GM10248 (cell line): ENCODE measurements at places on chromosomes 5 and 9.

DNA sequence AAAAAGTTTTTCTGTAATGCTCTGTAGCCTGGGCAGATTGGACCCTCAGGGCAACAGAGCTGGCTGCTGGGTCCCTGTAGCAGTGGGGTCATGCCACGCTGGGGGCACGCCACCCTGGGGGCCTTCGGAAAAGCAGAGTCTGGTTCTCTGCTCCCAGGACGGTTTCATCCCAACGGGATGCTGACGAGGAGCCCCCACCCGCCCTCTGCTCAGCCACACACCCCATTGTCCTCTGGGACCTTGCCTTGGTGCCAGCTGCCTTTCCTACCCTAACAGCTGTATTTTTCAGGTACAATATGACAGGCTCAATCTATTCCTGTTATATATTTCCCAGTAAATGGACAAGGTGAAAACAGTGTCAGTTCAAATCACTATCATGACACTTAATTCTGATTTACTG is 29.0 kb upstream of the MVB12B start:
- no peak for DNase-seq

DNA sequence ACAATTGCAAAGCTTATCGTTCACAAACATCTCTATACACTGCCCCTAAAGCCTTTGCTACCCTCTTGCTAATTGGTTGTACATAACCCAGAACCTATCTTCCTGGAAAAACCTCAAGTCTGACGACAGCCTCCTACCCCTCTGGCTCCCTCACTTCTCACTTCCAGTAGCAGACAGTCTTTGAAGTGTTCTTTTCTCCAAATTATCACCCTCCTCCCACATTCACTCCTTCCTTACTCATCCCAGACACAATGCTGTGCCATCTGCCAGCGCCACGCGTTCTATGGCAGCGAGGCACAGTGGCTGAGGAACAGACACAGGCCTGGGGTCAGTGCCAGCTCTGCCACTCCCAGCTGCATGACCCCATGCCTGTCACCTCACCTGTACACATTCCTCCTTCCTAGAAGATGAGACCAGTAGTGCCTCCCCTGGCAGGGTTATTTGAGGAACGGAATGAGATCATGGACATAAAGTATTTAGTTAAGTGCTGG is 27.7 kb downstream of the CLTA start:
- DNase-seq, result no peak

- DNase-seq, result no peak
Observed at GRCh38 chr9:5854063-5854790, 21.3 kb upstream of the ERMP1 start.

DNA sequence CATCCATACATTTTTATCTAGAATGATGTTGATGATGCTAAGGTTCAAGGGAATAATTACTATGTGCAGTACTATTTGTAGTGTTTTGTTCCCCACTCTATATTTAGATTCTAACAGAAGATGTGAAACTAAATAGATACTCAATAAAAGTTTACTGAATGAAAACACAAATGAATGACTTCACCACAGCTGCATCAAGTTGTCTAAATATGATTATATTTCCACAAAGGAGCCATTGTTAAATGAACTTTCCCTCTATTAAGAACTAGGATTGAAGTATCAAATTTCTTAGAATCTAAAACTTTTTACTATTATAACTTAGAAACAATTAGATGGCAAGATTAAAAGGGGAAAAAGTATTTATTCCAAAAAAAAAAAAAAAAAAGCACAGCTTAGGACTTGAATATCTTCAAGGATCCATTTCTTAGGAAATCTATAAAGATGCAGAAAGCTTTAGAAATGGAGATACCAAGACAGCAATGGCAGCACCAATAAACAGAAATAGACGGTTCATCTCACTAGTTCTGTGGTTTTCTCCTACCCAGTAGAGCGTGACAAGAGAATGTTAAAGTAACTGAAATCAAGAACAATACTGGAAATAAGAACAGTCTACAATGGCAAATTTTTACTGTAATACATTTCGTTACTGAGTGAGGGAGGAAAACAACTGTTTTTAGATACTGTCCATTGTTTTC is 347.6 kb downstream of the EBF1 start:
- peak; percentile 14 for DNase-seq

DNA sequence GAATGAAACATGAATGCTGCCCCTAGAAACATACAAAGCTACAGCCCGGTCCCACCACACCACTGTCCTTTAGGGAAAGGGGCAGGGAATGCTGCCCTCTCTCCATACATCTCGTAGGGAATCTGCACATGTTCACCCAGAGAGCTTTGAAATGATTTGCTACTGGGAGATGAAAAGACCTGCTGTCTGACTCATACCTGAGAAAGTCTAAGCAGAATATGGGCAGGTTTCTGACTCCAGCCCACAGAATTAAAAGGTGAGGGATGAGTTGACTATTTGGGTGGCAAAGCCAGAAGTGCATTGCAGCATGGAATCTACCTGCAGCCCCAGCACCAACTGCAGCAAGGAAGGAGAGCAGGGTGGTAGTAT is 297.9 kb downstream of the TLE1 start:
- no peak for DNase-seq

DNA sequence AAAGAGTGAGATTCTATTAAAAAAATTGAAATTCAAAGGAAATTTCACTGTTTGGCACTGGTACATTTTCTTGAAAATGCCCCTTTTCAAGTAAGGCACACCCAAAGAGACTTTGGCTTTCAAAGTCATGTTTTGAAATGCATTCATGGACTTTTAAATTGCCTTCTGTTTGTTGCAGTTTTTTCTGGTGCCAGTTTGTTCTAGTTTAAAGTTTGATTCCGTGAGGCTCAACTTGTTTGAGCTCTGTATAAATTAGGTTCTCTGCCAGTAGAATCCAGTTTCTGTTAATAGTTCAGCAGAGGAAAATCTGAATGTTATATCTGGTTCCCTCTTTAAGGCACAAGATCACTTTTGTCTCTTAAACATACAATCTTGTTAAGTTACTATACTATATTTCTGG is 16.4 kb downstream of the ATP6V0E1 start:
- DNase-seq, result no peak

DNA sequence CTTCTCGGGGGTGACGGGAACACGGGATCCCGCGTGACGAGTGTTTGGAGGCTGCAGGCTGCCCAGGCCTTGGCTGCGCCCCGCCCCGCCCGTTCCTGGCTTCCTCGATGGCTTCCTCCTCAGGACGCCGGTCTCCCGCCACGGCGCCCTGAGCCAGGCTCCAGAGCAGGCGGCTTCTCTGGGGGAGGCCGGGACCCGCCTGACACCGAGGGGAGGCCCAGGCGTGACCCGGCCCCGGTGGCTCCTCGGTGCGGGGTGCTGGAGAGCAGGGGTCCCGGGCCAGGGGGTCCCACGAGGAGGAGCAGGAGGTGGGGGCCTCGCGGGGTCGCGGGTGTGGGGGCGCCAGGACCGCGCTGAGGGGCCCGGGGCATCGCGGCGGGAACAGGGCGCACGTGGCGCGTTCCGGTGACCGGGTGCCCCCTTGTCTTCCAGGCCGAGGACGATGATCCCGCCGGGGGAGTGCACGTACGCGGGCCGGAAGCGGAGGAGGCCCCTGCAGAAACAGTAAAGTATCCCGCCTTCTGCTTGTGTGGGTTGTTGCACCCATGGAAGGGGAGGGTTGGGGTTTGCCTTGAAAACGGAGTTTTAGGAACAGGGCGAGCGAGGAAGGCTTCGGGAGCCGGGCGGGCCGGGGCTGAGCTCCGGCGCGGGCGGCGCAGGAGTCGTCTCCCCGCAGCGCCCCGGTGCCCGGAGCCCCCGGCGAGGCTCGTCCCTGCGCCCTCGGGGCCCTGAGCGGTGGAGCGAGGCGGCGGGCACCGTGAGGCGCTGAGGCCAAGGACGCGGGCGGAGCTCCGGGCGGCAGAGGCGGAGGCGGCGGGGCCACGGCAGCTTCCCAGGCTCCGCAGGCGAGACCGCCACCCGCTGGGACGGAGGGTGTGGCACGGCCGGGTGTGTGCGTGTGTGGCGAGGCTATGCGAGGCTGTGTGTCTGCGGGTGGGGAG is 22.2 kb downstream of the AHRR start:
- DNase-seq, result peak; percentile 78

DNA sequence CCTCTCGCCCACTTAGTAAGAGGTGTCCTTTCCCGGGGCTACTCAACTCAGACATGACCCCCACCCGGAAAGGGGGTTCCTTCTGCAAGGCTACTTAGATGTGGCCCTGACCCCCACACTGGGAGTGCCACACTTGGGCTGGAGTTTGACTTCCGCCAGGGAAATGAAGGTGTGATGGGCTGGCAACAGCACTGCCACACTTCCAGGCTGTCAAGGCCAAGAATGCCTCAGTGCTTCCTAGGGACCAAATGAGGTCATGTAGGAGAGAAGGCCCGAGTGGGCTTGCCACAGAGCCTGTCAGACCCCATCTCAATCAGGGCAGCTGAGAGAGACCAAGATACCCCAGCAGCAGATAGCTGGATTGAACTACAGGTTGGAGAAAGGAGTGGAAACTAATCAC is 55.5 kb downstream of the DRD1 start:
- DNase-seq, result no peak

GRCh38 chr5:149002053-149002452 is 60.8 kb downstream of the SH3TC2 start:
- DNase-seq, result no peak

- DNase-seq, result no peak
Observed at GRCh38 chr5:142845402-142845921, 75.3 kb downstream of the ARHGAP26 start.

GRCh38 chr5:127396490-127397155 is 106.0 kb downstream of the MEGF10 start:
- no peak for DNase-seq

DNA sequence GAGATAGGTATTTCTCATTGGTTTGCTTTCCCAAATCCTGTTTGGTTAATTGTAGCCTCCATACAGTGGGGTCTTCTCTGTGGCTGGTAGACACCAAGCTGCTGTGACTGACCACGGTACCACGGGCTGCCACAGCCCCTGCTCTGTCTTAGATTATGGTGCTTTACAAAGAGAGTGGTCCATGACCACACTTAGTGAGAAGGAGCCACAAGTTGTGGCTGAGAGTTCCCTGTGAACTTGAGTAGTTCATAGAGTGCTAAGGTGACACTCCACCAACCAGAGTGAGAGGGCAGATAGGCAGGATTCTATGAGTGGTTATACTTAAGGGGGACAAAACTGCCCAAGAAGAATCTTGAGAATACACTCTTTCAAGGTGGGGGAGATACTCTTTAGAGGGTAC is 25.8 kb upstream of the ZBTB34 start:
- DNase-seq, result no peak

- DNase-seq, result no peak
Observed at GRCh38 chr9:137128158-137128861, 10.6 kb upstream of the GRIN1 start.

DNA sequence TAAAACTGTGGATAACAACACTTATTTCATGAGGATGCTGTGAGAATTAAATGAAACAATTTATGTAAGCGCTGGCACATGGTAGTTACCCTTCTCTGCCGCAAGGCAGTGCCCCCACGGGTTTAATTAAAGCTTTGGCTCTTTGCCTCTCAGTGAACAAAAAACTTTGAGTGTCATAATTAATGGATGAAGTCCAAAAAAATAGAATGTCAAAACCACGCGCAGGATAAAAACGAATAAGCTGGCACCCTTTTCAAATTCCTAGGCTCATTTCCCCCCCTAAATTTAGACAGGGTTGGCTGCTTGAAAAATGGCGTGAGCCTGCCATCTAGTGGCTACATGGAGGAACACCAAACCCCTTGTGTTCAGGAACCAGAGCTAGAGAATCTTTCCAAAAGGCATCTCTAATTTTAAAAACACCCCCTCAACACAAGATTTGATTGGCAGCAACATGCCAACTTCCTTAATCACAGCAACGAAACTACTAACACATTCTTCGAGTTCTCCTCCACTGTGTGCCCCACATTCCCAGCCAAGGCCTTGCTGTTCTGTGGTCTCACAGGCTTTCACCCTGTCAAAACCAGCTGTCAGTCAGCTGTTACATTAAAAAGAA is 29.0 kb upstream of the CCNG1 start:
- peak; percentile 57 for DNase-seq

DNA sequence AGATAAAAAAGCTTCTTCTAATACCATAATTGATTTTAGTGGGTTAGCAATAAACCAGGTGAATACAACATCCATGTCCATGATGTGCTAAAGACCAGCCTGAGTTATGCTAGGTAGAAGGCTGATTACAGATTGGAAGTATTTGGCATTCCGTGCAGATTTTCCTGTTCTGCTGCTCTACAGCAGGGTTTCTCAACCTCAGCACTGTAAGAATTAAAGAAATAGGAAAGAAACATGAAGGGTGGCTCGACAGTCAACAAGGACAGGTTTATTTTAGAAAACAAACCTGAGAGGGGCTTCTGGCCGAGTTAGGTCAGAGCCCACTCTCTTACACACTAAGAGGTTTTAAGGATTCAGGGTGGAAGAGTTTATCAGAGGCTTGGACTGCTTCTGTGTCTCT is 42.3 kb downstream of the ZFAND5 start:
- DNase-seq, result no peak

- DNase-seq, result no peak
Observed at GRCh38 chr5:146043722-146044121, 61.7 kb downstream of the PLAC8L1 start.

DNA sequence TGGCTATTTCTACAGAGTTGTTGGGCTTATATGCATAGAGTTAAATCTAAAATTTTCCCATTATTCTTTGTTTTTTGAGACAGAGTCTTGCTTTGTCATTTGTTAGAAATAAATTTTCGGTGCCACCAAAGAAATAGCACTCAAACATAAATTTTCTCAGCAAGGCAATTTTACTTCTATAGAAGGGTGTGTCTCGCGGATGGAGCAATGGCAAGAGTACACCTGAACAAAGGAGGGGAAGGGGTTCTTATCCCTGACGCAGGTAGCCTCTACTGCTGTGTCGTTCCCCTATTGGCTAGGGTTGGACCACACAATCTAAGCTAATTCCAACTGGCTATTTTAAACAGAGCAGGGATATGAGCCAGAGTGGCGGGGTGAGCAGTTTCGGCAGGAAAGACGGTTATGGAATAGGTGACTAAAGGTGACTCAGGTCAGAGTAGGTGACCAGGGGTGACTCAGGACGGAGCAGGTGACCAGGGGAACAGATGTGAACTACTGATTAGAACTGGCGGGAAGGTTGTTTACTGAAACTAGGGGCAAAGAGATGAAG is 57.2 kb downstream of the C9orf85 start:
- DNase-seq, result no peak

DNA sequence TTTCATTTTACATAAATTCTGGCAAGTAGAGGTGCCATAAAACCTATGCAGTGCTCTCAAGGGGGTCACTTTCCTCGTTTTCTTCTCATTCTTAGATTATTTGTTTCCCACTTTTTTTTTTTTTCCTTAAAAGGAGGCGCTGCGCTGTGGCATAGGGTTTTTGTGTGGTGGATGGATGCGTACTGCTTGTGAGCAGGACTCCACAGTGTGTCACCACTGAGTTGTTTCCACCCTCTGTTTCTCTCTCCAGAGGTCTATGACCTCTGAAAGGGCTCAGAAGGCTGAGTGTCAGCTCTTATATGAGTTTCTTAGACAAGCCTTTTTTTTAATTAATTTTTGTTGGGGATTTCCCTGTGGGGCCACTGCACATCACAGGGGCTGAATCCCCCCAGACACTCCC is 13.6 kb upstream of the CLTB start:
- DNase-seq, result no peak

GRCh38 chr5:97840643-97841042 is 657.6 kb upstream of the RIOK2 start:
- no peak for DNase-seq
